NAMALWA (cell line): ENCODE measurements at places on chromosomes 16 and 17.

- no peak for DNase-seq
These were observed 198.9 kb downstream of the ZFHX3 start for GRCh38 chr16:72848759-72849664.

GRCh38 chr16:27498031-27498825 lies 51.5 kb downstream of the GTF3C1 start:
- no peak for DNase-seq

GRCh38 chr17:61387511-61388305 lies 11.9 kb upstream of the TBX2 start:
- no peak for DNase-seq

DNA sequence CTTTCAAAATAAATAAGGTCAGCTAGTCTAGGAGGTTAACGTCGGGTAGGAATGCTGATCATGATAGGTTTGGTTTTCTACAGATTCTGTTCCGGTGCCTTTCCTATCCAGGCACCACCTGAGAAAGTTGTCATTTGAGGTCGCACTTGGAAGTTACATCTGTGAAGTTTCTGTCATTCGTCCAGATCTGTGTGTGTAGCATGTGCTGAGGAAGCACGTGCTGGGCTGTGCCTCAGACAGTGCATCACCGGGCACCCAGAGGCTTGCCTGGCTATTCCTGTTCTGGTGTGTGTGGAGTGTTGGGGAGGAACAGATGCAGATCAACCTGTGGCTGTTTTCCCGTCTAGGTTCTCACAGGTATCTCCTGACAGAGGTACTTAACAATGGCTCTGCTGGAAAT lies 42.6 kb downstream of the DNAJA2 start:
- DNase-seq, result no peak

DNA sequence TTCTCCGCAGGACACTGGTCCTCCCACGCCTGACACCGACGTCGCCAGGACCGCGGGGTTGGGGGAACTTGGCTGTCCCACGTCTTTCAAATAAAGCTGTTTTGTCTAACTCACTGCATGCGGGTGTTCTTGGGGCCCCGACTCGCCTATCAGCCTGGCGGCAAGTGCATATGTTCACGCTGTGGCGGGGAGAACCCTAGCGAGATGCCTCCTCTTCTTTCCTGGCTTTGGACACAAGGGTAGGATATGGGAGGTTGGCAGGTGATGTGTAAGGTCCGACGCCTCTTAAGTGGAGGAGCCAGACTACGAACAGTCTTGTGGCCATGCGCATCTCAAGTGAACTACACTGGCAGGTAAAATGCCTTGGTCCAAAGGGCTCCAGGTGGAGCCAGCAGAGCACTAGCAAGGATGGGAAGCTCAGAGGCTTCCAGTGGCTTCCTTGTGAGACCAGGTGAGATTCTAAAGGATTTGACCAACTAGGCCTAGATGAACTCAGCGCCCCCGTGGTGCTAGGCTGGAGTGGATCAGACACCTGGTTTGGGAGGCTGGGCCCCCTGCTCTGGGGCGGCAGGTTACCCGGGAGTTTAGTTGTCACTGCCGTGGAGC lies 873 bp upstream of the RPS2 start:
- DNase-seq, result no peak

DNA sequence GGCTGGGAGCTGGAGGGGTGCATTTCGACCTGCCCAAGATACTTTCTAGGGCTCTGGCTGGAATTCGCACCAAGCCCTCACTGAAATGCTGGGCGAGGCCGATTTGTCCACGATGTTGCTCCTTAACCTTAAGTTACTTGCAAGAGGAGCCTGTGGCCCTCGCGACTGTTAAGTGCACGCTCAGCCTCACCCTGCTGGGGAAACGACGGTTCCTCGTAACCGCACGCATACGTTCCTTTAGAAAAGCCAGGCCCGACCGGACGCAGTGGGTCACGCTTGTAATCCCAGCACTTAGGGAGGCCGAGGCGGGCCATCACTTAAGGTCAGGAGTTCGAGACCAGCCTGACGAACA lies 607 bp upstream of the NCOR1 start:
- peak; percentile 53 for DNase-seq

DNA sequence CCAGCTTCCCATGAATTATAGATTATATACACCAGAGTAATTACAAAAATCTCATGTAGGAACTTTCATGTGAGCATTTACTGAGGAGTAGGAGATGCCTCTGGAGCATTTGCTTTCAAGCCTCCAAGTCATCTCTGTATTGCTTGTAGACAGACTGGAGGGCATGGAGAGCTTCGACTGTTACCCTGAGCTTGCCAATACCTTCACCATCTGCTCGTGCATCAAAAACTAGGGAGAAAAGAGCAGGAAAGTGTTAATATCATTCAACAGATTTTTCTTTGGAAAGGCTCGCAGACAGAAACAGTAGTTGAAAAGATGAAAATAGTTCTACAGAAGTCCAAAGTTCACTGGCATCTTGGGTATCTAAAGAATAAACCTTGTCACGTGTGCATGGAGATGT lies 99.0 kb upstream of the AKTIP start:
- no peak for DNase-seq

DNA sequence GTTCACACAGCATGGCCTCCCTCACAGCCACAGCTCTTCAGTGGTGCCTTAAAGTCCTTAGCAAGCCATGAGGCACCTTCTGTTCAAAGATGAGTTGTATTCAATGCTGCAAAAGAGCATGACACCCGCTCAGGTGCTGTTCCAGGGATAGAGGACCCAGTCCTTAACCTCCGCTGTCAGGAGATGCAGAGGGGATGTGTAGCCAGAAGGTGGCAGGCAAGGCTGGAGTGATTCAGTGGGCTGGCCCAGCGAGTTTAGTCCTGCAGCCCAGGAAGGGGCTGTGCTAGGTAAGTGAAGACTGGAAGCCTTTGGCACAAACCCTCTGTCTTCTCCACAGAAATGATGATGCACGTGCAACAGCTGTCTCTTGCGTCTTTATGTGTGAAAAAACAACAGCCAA lies 25.0 kb upstream of the ADAM11 start:
- DNase-seq, result peak; percentile 45

GRCh38 chr17:37791447-37792399 lies 46.9 kb upstream of the HNF1B start:
- peak; percentile 69 for DNase-seq

DNA sequence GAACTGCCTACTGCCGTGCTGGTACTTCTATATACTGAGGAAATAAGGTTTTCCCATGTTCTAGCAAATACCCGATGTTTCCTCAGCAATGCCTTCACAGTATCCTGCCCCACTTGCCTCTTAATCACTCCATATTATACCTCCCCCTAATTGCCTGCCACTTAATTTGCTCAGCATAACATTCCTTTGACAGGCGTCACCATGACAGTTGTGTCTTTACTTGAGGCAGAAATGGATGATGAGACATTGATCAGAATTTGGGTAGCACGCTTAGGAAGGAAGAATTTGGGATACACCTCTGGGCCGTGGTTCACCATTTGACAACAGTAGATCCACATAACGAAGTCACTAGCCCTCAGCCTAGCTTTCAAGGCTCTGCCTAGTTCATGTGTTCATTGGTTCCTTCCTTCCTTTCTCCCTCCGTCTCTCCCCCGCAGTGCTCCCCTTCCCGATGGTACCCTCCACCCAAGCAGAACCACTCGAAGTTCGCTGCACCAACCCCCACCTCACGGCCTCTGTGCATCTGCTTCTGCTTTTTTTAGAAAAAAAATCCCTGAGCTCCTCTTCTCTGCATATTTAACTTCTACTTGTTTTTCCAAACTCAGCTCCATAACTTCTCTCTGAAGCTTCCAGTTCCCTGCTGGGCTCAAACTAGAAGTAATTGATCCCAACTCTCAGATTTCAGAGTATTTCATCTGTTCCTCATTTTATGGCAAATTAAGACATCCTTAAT lies 19.4 kb downstream of the IQCK start:
- no peak for DNase-seq

DNA sequence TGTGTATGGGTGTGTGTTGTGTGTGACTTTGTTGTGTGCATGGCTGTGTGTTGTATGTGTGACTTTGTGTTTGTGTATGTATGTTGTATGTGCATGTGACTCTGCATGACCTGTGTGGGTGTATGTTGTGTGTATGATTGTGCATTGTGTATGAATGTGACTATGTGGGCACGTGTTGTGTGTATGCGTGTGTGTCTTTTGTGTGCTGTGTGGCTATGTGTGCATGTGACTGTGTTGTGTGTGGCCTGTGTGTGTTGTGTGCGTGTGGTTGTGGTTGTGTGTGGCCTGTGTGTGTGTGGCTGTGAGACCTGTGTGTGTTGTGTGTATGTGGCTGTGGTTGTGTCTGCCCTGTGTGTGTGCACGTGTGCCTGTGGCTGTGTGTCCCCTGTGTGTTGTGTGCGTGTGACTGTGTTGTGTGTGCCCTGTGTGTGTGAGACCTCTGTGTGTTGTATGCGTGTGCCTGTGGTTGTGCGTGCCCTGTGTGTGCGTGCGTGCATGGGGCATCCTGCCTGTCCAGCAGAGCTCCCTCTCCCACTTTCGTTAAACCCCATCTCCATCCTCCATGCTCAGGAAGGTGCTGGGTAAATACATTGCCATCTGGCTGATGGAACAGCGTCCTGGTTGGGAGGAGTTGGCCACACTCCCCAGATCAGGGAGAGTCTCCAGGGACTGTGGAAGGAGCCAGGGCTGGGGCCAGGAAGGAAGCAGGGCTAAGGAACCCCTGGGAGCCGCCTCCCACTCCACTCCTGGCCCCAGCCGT lies 90.1 kb upstream of the GSE1 start:
- DNase-seq, result no peak

GRCh38 chr17:57622306-57622682 lies 122.8 kb downstream of the CCDC182 start:
- no peak for DNase-seq

- no peak for DNase-seq
These were observed 666.0 kb upstream of the CA10 start for GRCh38 chr17:52824542-52824941.

- no peak for DNase-seq
These were observed 41.0 kb downstream of the FOXL1 start for GRCh38 chr16:86619239-86619794.
